ENCODE measurements at places on chromosomes 2 and 18.

DNA sequence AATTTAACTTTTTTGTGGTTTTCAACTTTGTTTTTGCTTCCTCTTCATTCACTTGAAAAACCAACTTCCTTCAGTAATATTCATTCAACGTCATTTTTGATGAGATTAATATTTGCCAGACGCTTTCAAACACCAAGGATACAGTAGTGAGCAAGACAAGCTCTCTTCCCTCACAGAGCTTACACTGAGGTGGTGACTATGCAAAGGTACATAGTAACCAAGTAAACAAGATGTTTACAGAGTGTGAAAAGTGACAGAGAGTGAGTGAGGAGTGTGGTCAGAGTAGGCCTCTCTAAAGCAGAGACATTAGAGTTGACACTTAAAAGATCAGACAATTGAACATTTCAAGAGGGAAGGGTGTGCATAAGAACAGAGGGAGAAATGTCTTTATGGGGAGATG is 155.5 kb downstream of the TMEM247 start:
- DNase-seq: no peak

DNA sequence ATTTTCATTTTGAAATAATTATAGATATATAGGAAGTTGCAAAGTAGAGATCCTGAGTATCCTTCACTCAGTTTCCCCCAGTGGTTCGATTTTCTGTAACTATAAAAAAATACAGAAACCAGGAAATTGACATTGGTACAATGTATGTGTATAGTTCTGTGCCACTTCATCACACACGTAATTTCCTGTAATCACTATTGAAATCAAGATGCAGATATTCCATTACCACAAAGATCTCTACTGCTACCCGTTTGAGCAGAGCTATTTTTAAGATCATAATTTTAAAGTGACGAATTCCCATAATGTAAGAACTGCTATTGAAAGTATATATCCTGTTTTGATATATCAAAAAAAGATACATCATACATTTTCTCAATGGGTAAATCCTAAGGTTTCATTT is 142.3 kb downstream of the BABAM2 start:
- no peak for DNase-seq

DNA sequence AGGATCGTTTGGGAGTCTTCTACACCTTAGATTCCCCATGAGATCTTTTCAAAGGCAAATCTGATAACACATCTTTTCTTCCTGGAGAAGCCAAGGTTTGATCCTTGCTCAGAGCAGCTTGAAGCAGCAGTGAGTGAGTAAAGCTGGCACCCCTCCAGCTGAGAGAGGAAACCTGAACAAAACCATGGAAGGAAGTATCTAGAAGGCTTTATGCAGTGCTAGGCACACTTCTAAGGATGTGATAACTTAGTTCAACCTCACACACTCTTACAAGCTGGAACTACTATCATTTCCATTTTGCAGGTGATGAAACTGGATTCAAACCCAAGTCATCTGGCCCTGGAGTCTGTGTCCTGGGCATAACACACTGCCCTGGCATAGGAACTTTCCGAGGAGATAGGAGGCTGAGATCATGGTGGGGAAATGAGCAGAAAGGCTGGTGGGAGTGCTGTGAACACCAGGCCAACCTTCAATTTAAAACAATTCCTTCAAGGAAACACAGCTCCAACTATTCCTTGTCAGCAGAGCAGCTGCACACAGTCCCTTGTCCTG is 71.2 kb downstream of the CTAGE1 start:
- DNase-seq: no peak

DNA sequence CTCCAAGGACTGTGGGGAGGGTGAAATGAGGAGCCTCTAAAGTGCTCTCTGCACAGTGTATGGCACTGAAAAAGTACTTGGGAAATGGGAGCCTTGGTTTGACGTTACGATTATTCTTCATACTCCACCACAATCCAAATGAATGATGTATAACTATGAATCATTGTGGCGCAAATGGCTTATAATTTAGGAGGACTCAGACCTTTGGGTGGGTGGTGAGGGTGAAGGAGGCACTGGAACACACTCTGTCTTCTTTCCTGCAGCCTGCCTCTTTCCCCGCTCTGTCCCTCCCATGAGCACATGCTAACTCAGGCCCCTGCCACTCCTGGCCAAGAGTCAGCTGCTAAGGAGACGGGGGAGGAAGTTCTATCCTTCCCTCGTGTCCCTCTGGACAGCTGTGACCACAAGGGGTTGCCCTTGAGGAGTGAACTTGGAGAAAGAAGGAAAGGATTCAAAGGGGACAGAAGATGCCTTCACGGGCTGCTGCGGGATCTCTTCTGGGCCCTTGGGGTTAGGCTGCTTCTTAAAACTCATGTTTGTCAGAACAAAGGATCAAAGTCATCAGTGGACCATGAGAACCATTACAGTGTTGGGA is 36.5 kb downstream of the POLR1A start:
- no peak for DNase-seq

DNA sequence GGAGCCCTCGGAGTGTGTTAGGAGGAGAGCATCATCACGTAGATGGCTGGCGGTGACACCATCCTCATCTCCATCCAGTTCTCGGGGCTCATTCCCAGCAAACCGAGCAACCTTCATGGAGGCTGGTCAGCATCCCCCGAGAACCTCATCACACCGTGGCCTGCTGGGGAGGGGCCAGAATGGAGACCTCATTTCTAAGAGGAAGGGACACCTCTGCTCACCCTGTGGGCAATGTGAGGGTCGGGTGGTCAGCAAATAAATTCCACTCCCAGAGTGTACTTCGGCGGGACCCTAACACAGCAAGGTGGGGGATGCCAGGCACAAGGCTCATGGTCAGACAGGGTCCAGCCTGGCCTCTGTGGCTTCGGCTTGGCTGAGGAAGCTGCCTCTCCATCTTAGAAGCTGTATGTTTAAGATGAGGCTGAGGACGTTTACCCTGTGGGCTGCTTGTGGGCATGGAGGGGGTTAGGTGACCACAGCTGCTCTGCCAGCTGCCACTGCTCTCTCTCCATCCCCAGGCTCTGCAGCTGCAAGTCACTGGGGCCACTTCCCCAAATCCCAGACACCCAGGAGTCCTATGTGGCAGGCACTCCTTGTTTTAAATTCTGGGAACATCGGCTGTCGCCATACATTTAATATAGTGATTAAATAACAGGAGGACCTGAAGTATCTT is 56.5 kb upstream of the PXDN start:
- no peak for DNase-seq

GRCh38 chr2:225737556-225737955 is 338.0 kb downstream of the NYAP2 start:
- DNase-seq: no peak

GRCh38 chr2:31078579-31079105 is 59.6 kb downstream of the GALNT14 start:
- DNase-seq: no peak

DNA sequence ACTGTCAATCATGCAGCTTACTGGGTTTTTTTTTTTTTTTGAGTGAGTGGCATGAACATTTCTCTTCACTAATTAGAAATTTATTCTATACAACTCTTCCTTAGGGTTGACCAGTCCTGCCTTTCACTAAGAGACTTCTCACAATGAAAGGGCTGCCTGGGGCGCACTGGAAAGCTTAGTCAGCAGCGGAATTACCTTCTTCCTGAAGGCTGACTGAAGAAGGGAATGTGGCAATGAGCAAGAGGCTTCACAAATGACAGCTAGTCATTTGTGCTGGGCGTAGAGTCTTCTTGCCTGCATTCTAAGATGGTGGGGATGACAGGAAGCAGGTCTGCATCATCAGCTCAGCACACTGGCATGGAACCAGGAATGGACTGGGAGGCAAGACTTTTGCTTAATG is 15.6 kb upstream of the SCN3A start:
- no peak for DNase-seq

DNA sequence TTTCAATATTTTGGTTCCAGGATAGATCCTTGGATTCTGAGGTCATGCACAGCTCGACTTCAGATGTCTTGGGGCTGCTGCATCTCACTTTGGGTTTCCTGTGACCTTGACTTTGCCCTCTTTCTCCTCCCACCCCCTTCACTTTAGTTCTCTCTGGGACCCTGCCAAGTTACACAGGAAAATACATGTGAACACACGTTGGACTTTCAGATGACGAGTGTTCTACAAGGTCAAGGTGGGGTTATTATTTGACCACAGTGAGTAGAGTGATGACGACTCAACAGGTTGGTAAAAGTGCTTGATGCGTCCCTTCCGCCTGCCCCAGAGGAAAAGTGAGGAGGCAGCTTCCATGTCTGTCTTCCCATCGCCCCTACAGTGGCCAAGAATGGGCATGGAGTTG is 122.4 kb upstream of the SMAD2 start:
- DNase-seq: no peak

DNA sequence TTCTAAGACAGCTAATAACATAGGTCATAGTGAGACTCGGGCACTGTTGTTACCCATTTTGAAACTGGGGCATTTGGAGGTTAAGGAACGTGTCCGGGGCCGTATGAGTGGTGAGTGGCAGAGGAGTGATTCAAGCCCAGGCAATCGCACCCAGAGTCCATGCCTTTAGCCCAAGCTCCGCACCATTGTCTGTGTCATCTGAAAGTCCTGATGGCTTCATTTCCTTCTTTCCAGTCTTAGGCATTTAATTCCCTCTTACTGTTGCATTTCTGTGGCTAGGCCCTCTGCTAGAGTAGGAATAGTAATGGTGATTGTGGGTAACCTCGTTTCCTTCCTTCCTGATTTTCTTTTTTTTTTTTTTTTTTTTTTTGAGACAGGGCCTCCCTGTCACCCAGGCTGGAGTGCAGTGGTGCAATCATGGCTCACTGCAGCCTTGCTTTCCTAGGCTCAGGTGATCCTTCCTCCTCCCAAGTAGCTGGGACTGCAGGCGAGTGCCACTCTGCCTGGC is 49.8 kb upstream of the ASB1 start:
- DNase-seq: no peak

DNA sequence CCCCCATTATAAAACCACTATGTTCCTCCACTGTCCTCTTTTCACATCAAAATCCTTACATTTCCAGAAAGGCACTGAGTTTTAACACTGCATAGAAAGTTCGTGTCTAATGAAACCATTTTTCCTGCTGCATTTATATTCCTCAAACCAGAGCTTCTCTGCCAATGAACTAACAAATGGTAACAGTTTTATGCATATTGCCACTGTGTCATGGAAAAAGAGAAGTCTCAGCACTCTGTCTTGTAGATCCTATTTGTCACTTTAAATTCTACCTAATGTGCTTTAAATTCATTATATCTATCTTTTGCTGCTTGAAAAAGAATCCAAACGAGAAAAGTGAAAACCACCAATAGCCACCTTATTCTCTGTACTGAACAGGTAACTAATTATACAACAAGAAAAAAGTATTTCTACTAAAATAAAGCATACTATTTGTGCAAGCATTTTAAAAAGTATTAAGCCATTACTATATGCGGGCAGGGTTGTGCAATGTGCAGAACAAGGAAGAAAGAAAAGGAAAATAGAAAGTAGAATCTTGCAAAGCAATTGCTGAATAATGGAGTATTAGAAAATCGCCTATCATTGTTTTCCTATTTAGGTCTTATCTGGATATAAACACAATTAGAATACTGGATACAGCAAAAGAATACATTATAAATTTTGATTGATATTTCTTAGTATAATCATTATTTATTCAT is 328.9 kb downstream of the ZEB2 start:
- no peak for DNase-seq
